ENCODE measurements at places on chromosomes 4 and X.

GRCh38 chrX:103918571-103919269, 43.7 kb upstream of the TMSB15B start:
- ATAC-seq: peak; percentile 54

GRCh38 chr4:183335369-183335940, 13.2 kb upstream of the CLDN24 start:
- peak; percentile 76 for ATAC-seq

DNA sequence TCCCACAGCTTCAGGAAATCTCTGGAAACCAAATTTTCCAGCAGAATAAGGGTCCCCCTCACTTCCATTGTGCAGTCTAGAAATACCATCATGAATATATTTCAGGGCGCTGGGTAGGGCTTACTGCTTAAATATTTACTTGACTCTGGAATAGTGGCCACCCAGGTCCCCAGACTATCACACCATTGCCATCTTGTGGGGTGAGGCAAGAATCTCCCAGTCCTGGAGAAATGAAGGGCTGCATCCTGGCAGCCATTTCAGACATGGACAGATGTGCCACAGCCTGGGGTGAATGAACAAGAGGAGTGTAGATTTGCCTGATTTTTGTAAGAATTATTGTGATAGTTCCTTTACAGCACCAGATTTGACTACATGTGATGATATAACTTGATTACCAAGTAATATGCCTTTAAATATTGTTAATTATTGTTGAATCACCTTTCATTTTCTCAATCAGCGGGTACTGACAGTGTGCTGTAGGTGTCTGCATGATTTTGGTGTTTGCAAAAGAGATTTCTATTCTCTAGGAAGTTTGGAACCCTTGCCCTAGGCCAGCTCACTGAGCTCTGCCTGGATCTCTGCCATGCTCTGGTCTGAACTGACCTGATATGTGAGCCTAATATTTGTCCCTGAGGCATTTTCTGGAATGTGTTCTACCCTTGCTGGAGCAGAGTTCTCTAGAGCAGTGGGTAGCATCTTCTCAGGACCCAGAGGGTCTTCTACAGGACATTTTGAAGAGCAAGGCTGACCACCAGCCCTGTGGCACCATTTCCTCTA, 183.4 kb downstream of the KIT start:
- ATAC-seq: peak; percentile 38

DNA sequence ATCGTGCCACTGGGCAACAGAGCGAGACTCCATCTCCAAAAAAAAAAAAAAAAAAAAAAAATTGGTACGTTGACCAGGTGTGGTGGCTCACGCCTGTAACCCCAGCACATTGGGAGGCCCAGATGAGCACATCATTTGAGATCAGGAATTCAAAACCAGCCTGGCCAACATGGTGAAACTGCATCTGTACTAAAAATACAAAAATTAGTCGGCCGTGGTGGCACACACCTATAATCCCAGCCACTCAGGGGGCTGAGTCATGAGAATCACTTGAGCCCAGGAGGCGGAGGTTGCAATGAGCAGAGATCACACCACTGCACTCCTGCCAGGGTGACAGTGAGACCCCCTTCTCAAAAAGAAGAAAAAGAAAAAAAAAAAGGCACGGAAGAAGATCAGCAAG, 24.5 kb downstream of the RBMX start:
- ATAC-seq: no peak

DNA sequence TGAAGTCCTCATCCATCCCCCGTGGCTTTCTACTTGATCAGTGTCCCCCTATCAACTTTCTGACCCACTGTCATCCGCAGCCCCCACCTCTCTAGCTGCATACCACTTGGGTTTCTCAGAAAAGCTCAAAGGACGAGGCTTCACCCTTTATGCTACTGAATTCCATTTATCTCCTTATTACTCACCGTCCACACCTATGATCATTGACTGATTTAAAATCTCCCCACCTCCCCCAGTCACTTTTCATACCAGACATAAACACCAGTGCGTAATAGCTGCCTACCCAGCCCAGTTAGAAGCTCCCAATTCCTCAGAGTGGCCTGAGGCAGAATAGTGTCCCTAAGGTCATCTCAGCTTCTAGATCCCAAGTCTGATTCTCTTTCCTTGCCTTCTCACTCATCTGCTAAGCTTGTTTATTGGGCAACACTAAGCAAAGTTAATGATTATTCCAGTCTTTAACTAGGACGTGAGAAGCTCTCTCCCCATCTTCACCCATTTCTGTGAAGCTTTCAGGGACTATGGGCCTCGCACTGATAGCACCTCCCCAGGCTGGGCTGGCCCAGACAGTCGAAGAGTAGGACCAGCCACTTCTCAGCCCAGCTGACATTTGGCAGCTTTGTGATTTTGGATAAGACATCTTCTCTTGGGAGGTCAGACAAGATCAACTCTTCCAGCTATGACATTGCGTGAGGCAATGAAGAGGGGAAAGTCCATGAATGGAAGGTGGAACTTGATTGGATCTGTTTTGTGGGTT, 7.2 kb upstream of the DDX60L start:
- ATAC-seq: peak; percentile 88

DNA sequence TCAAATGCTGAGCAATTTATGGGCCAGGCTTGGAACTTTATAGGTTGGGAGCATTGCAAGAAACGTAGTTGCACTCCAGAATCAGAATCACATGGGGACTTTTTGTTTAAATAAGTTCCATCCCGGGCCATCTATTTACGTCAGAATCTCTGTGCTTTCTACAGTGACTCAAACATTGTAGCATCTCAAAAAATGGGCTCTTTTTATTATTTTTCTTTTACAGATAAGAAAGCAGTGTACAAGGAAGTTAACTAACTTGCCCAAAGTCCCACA, 10.2 kb downstream of the CC2D2A start:
- no peak for ATAC-seq

DNA sequence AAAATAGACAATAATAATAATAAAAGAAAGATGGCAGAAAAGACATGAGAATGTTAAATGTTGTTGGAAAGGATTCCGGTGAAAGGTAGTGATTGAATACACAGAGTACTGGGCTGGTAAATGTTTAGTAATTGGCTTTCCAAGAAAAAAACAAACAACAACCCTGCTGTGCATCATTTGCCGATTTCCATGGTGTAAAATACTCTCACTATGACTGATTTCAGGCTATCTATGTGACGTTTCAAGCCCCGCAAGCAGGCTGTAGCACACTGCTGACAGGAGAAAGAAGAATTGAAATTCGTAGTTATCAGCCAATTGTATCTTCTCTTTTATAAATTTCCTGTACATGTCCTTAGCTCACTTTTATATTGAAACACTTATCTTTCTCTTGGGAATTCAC, 13.6 kb upstream of the SEPTIN6 start:
- ATAC-seq: no peak

DNA sequence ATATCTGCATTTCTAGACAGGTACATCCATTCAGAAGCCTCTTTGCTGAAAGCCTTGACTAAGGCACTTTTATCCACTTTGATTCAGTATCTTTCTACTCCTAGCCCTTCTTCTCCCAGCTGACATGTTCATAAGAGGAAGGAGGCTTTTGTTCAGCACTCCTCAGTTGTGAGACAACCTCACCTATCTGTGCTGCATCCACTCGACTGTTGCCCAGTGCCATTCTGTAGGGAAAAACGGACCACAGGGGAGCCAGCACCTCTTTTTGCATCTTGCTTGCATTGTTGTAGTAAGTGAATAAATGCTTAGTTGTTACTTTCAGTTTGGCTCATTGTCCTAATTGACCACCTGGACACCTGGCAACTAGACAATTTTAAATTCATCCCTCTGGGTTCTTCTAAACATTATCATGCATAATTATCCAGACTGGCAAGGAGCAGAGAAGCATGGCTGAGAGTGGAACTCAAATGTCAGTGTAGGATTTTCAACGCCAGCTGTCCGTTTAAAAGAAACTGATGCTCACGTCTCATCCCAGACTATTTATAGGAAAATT, 83.8 kb upstream of the BOD1L1 start:
- no peak for ATAC-seq

DNA sequence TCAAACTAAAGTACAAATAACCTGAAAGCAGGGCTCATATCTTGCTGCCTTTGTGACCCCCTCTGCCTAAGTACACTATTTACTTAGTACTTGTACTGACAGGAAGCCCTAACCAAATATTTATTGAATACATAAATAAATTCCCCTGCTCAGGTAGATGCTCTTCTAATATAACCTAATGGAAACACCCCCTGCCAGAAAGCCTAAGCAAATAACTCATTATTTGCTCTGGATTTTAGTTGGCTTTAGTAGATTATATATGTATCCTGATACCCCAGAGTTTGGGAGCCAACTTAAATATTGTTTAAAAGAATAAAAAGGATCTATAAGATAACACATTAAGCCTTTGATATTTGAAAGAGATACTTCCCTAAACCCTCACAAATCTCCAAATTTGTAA, 318.2 kb downstream of the PPP1R2C start:
- ATAC-seq: no peak

- ATAC-seq: no peak
Observed at GRCh38 chr4:106384878-106385277, 16.3 kb upstream of the GIMD1 start.

DNA sequence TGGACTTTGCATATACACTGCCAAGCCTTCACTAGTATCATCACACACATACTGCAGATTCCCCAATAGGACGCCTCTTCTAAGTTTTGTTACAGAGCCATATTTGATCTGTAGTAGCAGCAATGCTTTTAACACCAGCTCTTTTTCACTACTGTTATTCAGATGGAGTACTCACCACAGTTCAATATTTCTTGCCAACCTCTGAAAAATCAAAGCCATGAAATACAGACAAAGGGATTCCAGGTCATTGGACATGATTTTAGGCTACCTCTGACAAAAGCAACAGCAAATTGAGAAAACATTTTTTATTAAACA, 390.7 kb upstream of the ADGRL3 start:
- ATAC-seq: no peak

GRCh38 chr4:48787056-48787455, 7.0 kb upstream of the FRYL start:
- no peak for ATAC-seq

DNA sequence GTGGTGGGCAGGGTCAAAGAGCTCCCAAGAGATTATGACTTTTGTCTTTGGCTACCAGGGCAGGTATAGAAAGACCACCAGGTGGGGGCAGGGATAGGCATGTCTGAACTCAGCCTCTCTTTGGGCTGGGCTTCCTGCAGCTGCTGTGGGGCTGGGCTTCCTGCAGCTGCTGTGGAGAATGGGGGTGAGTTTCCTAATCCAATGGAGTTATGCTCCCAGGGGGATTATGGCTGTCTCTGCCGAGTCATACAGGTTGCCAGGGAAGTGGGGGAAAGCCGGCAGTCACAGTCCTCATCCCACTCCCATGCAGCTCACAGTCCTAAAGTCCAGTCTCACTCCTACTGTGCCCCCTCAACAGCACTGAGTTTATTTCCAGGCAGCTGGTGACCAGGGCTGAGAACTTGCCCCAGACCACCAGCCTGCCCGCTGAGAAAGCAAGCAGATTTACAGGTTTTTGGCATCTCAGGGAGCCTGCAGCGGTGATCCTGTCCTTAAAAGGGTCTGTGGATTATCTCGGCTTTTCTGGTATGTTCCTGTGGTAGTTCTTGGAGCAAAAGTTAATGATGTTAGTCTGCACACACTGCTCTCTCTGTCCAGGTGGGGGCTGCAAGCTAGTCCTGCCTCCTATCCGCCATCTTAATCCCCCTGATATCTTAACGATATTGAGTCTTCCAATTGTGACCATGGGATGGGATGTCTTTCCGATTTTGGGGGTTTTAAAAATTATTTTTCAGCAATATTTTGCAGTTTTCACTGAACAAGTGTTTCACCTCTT, 133.4 kb downstream of the RTL9 start:
- ATAC-seq: no peak

- ATAC-seq: no peak
Observed at GRCh38 chrX:132883358-132883915, 75.0 kb downstream of the HS6ST2 start.

GRCh38 chr4:57374866-57375595, 264.8 kb upstream of the IGFBP7 start:
- ATAC-seq: no peak

GRCh38 chrX:72107320-72107719, 24.4 kb downstream of the RTL5 start:
- peak; percentile 55 for ATAC-seq

GRCh38 chrX:16155581-16156096, 11.6 kb upstream of the MAGEB17 start:
- ATAC-seq: no peak

GRCh38 chrX:109847257-109848187, 114.5 kb upstream of the ACSL4 start:
- ATAC-seq: peak; percentile 35

GRCh38 chrX:65985922-65986588, 53.8 kb downstream of the VSIG4 start:
- peak; percentile 96 for ATAC-seq

- peak; percentile 74 for ATAC-seq
Observed at GRCh38 chr4:152304220-152304619, 231.7 kb downstream of the FBXW7 start.

DNA sequence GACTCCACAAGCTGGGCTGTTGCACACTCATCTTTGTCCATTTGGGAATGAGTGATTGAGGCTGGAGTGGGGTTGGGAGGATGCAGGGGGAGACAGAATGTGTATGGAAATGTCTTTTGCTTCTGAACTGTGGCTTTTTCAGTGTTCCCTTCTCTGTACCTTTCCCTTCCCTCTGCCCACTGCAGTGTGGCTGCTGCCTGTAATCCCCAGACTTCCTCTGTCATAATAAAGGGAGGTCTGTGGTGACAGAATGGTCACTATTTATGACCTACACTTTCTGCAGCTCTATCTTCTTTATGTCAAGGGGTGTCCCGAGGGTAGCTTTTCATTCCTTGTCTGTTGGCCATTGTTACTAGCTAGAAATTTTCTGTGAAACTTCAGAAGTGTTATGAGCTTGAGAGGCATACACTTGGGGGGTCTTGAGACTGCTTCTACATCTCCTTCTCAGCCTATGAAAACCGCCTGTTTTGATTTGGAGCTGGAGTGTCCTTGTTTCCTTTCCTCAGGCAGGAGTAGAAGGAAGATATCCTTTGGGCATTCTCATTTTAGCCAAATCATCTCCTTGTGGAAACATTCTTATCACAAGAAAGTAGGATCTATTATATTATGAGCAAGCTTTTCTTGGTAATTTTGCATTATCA, 63.0 kb downstream of the ANK2 start:
- no peak for ATAC-seq

GRCh38 chrX:110568441-110568840, 209.8 kb downstream of the RTL9 start:
- no peak for ATAC-seq

- ATAC-seq: no peak
Observed at GRCh38 chrX:33001107-33001506, 210.2 kb downstream of the DMD start.

DNA sequence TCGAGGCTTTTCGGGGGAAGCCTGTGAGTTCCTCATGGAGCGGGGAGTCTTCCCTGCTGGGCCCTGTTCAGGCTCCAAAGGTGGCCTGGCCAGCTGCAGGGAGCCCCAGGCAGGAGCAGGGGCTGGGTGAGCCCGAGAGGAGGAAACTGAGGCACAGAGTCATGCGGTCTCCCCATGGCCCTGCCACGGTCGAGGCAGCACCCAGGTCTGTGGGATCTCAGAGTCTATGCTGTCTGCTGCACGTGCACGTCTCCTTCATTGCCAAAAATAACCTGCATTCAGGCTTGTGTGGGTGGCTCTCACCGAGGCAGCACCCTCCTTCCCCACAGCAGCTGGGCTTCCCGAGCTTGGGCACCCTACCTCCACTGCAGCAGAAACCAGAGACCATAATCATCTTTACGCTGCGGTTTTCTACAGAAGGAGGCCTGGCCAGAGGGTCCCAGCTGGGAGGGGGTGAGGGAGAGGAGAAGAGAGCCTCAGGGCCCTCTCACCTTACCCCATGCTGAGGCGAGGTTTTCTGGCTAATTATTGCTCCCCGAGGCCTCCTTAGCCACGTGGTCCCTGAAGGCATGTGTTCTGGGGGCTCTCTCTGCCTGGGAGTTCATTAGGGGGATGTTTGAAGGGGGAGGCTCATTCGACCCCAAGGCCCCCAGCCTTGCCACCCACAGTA, 64.3 kb downstream of the CPZ start:
- ATAC-seq: no peak
